M059J (cell line): ENCODE measurements at places on chromosomes 5 and 9. TPM values are rescaled to one million over a fixed set of nuclear protein-coding genes. Genes with fewer than 3 reads are reported as not detected.

The GCNT4 gene
- 0.79 and 1.2 TPM in 2 replicates for total RNA-seq

DNA sequence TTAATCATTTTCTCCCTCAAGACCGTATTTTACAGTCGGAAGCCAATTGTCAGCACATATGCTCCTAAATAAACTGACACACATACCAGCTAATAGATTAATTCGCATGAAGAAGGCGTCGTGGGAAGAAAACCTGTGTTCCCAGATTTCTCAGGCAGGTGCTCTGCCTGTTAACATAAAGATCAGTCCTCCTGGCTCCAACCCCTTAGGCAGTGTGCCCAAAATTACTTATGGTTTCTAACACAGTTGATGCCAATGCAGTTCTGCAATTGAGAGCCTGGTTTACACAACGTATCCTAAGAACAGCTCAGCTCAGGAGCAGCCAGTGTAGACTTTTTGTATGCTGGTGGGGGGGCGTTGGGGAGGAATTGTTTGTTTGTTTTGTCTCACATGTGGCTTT is 208.3 kb downstream of the ENC1 start:
- DNase-seq: no peak

The PCDHGA8 gene
- total RNA-seq: 0.07 TPM in 1 of 2 replicates, not detected in the other

- peak; percentile 79 for DNase-seq
Observed at GRCh38 chr9:136690806-136691261, 3.6 kb upstream of the AGPAT2 start.

DNA sequence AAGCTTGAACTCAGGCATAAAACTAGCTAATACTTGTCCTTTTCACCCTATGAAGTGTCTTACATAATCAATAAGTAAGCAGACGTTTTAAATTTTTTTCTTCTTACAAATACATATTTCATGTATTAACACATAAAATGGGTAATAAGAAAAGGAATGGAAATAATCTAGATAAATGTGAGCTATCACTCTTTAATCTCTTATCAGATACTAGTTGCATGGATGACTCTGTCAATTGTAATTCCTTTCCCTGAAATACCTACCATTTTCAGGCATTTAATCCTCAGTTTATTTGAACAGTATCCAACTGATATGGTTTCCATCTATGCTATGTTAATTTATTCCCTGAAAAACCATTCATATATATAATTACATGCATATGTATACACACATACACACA is 166.0 kb upstream of the RGS7BP start:
- DNase-seq: no peak

DNA sequence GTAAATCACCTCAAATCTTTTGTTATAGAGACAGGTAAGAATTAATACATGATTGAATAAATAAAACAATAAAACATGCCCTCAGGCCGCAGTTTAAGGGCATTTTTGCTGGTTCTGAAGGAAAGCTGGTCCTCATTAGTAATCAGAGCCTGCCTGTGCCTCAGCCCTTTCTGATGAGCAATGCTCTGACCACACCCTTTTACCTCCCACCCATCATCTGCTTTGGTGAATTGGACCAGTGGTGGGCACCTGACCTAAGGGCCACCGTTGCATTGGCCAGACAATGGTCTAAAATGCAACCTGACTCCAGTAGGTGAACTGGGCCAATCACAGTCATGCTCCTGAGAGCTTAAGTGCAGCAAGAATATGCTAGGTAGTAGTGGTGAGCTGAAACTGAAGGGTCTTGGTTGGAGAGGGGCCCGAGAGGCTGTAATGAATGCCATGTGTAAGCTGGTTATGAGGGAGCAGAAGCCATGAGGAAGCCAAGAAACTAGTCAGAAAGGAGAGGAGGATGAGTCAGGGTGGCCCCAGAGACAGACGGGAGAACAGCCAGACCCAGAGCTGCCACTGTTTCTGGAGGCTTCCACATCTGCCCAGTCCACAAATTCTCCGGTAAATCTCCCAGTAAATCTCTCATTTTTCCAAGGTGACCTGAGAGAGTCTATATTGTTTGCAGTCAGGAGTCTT is 45.5 kb upstream of the ZSWIM6 start:
- DNase-seq: peak; percentile 46

The KCTD16 gene
- 0.10 TPM in 1 of 2 replicates, not detected in the other for total RNA-seq

GRCh38 chr5:55454282-55454681 is 80.5 kb downstream of the PLPP1 start:
- no peak for DNase-seq

DNA sequence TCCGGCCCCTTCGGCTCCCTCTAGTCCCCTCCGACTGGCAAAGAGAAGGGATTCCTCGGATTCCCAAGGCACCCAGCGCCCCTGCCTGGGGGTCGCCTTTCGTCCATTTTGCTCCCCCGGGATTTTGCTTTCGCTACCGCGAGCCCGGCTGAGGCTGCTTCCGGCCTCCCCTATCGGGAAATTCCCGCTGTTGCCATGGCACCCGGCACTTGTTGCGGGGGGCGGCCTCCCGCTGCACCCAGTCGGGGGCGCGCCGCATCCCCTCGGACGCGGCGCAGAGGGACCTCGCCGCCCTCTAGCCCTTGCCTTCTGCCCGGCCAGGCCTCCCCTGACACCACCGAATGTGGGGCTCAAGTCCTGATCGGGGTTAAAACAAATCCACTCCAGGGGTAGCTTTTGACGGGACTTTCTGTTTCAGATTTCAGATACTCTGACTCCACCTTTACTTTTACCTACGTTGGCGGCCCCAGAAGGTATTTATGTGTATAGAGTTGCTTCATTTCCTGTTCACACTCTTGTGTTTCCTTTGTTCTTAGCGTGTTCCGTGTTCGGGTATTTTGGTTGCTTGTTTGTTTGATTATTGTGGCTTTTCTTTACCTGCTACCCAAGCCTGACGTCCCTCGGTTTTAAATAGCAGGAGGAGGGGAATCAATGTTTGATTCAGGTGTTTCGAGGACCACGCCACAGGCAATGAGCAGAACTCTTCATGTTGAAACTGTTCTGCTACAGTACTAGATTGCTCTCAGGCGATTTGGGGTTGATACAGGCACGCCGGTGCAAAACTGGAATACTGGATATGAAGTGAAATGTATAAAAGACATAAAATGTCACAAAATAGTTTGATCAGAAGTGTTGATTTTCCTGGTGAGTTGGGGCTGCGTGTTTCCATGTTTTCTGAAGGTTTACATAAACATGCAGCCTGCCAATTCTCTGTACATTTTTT is 1.5 kb downstream of the PARP8 start:
- peak; percentile 39 for DNase-seq
